ENCODE measurements at places on chromosomes 7 and 10.

DNA sequence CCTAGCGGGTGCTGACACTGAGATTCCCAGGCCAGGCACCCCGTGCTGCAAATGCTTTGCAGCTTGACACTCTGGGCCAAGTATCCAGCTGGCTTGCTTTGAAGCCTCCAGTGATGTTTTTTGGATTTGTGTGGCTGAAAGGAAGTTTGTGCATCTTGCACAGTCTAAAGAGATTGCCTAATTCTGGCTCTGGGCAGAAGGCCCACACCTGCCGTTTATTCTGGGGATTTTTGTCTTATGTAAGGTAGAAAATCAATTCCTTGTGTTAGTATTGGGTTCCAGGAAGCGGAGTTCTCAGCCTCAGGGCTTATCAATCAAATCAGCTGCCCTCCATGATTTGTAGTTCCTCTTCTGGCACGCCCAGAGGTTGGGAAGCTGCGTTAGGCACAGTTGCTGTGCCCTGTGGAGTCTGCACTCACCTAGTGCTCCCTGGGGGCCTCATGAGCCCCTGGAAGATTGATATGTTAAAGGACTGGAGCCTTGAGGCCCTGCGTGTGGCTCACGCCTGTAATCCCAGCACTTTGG is 8.4 kb upstream of the PURB start:
- no peak for DNase-seq

DNA sequence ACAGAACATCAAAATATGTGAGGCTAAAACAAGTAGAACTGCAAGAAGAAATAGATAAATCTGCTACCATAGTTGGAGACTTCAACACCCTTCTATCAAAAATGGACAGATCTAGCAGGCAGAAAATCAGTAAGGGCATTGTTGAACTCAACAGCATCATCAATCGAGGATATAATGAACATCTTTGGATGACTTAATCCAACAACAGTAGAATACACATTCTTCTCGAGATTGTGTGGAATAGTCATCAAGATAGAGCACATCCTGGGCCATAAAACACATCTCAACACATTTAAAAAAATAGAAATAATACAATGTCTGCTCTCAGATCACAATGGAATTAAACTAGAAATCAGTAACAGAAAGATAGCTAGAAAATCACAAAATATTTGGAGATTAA is 9.9 kb downstream of the IGFBP1 start:
- DNase-seq = no peak

- DNase-seq = no peak
Observed at GRCh38 chr10:96588060-96588554, 1.3 kb upstream of the TM9SF3 start.

DNA sequence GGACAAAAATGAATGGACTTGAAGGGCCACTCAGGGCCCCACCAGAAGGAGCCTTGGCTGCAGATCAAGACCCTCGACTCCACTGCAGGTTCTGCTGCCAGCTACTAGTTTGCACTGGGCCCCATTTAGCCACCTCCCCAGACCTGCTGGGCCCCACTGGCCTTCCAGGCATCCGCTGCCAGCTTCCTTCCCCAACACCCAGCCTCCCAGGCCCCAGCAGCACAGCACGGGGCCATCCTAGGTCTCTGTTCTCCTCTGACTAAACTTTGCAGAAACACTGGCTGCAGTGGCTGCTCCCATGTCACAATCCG is 277.4 kb upstream of the KLF14 start:
- peak; percentile 23 for DNase-seq

DNA sequence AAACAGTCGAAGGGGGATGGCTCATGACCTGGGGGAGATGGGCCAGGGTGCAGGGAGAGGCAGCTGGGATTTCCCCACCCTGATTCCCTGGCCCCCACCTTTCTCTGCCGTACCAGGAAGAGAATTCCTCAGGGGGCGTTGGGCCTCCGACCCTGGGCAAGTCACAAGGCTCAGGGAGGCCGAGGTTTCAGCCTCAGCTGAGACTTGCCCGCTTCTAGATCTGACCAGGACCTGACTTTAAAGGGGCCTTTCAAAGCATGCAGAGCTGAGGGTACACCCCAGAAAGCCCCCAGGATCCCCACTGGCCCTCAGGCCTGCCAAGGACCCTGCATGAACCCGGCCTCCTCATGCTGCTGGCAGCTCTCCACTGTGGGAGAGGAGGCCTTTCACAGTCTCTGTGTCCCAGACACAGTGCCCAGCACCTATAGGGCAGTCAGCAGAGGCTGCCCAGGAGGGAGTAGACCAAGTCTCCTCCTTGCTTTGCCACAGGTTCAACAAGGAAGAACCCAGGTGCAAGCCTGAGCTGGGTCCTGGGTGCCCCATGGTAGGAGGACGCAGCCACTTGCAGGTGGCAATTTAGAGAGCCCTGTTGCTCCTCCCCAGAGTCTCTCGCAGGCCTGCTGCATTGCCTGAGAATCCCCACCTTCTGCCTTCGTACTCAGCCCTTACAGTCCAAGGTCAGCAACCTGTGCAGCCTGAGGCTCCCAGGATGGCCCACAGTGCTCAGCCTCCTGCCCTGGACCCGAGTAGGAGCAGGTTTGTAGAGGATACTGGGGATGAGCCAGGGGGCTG is 89.3 kb downstream of the CHST15 start:
- DNase-seq = no peak

- DNase-seq = no peak
Observed at GRCh38 chr10:77120012-77120411, 517.6 kb downstream of the KCNMA1 start.

DNA sequence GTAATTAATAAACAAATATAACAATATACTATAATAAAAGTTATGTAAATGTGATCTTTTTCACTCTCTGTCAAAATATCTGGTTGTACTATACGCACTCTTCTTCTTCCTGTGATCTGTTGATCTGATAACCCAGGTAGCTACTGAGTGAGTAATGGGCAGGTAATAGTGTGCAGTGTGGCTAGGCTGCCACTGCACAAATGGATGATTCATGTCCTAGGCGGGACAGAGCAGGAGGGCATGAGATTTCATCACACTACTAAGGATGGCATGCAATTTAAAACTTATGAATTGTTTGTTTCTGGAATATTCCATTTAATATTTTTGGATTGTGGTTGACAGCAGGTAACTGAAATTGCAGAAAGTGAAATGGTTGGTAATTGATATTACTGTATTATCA is 44.5 kb downstream of the TAS2R16 start:
- DNase-seq = no peak
